ENCODE measurements at places on chromosomes 3 and 15.

DNA sequence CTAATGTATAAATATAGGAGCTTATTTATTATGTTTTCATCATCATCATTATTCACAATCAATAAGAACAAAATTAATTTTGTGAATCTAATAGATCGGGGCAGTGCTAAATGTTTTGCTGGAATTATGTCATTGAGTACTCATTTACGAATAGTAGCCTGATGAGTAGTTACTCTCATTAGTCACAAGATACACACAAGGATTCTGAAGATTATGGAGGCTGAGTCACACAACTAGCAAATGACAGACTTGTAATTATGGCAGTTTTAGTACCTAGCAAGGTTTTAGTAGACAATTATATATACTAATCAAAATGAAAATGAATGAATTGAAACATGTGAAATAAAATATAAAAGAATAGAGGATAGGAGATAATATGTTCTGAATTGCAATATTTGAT lies 954.2 kb downstream of the CADM2 start:
- no peak for DNase-seq

DNA sequence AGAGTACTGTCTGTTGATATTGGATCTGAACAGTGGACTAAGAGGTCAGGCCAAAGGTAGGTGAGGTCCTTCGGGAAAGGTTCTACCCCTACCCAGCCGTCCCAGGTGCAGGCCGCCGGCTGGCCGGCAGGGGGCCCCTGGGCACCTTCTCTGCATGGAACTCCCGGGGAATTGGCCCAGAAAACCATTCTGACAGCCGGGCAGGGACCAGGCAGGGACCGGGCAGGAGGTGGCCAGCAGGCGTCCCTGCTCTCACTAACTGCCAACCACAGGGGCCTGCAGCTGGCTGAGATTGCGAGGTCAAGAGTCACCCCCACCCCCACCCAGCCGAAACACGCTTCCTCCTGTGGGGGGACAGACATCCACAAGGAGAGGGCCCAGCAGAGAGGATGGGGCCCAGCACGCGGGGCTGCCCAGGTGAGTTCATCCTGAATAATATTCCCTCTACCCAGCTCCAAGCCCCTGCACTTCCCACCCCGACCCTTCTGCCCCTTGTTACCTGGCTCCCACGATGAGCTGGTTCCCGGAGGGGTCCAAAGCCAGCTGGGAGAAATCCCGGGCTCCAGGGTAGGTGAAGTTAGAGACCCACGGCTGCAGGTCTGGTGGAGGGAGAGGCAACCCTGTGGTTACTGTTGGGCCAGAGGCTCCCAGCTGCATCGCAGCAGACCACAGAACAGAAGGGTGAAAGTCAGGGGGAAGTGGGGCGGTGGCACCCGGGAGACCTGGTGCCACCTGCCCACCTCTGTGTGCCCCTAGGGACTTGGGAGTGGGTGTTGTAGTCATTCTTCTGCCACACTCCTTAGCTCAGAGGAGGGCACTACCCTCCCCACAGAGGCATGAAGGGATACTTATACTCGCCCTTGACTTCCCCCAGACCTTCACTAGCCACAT lies 84.4 kb downstream of the SEMA5B start:
- DNase-seq = peak; percentile 81

DNA sequence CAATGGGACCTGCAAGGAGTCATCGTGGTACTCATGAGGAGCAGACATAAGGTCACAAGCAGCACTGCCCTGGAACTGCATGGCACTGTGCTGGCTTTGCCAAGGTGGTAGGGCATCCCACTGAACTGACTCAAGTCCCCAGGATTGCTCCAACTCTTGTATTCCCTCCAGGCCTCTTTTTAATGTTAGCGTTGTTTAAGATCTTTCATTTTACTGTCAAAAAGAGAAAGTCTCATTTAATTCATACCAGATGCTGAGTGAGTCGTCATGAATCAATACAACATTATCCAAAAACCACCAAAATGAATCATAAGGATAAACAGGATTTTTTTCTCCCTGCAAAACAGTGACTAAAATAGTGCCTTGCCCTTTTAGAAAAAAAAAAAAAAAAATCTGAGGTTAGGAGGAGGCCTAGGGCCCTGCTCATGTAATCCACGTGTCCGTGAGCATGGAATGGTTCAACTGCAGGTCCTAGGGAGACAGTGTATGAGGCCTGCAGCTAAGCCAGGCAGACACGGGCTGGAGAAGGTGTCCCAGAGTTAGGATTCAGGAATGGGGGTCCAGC lies 36.7 kb upstream of the BLM start:
- DNase-seq = no peak

DNA sequence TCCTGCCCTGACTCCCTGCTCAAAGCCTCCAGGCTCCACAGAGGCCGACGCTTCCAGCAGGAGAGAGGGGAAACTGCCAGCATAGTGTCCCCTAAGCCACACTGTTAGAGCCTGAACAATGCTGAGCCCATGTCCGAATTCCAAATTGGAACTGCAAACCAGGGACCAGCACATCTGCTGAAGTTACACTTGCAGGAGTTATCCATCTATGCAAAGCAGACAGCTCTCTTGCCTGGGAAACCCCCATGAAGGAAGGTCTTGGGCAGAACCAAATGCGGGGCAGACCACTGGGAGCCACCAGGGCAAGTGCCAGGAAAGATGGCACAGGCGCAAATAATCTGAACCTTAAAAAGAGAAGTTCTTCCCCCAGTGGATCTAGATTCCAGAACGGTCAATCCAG lies 625 bp downstream of the LRRC15 start:
- no peak for DNase-seq

GRCh38 chr3:171753025-171753472 lies 57.2 kb downstream of the PLD1 start:
- DNase-seq = no peak

GRCh38 chr3:154931484-154931883 lies 148.6 kb upstream of the MME start:
- DNase-seq = no peak

DNA sequence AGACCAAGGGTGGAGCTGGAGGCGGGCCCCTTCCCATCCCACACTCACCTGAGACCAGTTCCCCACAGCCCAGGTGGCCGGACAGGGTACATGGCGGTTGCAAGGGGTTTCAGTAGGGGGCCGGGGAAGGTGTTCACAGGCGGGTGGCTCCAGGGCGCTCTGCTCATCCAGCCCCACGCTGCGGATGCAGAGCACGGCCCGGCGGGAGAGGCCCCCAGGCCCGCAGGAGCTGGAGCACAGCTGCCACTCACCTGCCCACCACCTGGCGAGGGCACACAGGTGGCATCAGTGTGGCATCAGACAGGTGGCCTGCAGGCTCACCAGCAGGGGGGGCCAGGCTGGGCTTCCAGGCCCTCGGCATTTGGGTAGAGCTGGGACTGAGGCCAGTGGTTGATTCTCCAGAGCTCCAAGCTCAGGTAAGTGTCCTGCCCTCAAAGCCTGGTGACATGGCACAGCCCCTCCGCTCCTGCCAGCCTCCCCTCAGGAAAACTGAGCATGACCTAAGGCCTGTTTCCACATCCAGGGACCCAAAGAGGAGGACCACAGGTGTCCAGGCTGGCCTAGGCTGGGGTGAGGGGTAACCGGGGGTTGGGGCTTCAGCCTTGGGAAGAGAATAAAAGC lies 43.8 kb downstream of the ADAMTS7 start:
- no peak for DNase-seq

- no peak for DNase-seq
Observed at GRCh38 chr3:179450261-179450701, 989 bp downstream of the GNB4 start.

DNA sequence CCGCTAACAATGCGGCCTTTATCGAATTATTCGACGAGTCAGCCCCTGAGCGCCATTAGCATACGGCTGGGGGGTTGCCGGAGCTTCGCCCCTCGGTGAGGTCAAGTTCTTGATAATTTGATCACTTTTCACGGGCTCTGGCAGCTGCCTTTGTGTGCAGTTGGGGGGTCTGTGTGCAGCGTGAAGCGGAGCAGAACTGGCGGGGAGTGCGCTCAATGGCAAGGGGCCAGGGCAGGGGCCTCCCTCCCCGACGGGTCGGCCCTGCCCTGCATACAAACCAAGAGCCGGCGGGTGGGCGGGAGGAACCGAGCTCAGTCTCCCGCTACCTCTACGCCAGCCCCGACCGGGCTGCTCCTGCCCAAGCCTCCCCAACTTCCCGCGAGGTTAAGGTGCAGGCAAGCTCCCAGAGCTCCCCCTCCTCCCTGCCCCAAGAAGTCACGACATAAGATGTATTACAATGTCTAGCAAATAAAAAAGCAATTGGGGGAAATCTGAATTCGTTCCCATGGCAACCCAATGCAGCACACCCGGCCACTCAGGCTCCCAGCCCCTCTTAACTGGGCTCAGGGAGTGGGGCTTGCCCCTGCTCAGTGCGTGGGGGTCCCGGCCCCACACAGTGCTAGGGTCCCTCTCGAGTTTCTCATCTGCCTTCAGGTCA lies 34.1 kb upstream of the POLG start:
- no peak for DNase-seq

DNA sequence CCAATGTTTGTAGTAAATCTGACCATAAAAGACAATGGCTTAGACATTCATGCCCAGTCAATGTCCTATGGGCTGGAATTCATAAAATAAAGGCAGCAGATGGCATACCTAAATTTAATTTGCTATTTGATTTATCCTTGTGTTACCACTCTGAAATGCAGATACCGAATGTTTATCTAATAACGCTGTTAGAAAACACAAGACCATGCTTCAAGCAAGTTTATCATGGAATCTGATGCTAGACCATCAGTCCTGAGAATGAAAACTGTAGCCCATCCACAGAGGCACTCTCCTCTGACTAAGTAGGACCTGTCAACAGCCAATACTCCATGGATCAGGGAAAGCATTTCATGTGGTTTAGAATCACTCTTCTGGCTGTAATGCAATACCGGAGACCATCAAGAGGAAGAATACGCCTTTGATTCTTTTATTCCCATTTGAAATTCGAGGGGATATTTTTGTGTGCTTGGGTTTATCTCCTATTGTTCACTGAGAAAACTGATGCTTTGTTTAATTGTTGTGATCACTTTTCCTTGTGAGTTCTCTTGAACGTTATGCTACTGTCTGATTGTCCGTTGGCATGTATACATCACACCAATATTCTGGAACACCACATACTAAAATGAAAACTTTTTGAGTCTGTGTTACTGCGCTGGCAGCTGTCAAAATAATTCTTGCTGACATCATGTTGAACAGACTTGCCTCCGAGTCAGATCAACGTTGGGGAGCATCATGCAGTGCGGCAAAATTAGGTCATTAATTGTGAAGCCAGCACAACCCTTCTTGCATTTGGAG lies 12.1 kb upstream of the CPB1 start:
- DNase-seq = no peak

DNA sequence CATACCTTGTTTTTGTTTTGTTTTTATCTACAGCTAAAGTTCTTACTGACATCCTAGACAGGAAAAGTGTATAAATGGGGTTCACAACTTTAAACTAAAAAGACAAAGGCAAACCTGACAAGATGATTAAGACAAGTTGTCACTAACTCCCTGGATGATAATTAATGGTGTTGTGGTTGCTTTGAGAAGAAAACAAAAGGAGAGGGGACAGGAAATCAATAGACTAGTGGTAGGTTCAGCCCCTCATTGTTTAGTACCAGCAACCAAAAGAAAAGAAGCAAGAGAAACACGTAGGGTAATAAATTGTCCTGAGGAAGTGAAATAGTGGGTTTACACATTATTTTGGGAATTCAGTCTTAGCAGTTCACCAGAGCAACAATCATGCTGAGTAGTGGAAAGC lies 78.8 kb downstream of the BFSP2 start:
- no peak for DNase-seq

- DNase-seq = no peak
Observed at GRCh38 chr15:98438326-98438725, 210.0 kb upstream of the IGF1R start.

- DNase-seq = no peak
Observed at GRCh38 chr3:133328373-133328772, 71.5 kb upstream of the BFSP2 start.

DNA sequence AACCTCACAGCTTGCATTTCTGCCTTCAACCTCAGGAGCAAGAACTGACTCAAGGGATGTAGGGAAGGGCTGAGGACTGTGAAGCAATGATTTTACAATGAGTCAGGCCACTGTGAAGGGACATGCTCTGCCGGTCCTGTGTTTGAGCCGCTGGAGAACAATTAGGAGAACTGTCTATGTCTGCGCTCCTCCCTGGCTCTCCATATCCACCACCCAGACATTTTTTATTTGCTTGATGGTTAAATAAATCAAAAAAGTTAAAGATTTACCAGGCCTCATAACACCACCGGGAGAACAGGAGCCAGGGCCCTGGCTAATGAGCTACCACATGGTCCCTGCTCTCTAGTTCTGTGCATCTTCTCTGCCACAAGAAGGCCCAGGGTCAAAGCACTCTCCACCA lies 29.6 kb downstream of the SEC61A1 start:
- no peak for DNase-seq

DNA sequence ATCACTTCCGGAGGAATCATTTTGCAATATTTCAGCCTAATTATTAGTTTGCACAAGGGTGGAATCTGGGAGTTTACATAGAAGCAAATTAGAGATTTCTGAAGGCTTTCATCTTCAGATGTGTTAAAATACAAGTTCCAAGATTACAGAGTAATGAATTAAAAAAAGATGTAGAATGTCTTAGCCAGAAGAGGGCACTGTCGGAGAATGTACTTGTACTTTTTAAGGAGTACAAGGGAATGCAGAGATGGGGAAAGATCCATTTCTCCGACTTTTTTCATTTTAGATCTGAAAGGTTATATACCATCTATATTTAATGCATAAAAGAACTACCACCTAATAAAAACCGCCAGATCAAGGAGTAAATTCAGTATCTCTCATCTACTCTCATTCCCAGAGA lies 43.1 kb upstream of the WDR5B start:
- DNase-seq = no peak
